ENCODE measurements at places on chromosomes 6 and 20. TPM values are rescaled to one million over a fixed set of nuclear protein-coding genes. Genes with fewer than 3 reads are reported as not detected.

Gene TPD52L1
- polyA plus RNA-seq = 21.8 TPM

Gene LAMA2
- polyA plus RNA-seq = 9.6 TPM

- no peaks in the 10 kb centered on the region for H3K27me3 ChIP-seq
- H3K4me3 ChIP-seq = no peak overlapping the region
- no peaks in the 10 kb centered on the region for H3K36me3 ChIP-seq
- H3K4me1 ChIP-seq = peaks cover 4% of the 10 kb centered on the region
Measured at GRCh38 chr6:169269180-169270076, 15.8 kb upstream of the THBS2 start.

Gene TRIM31
- polyA plus RNA-seq = 118 TPM

- peak; percentile 91 for DNase-seq
- peaks cover 12% of the 10 kb centered on the region for H3K4me1 ChIP-seq
- peak overlapping the region; percentile 43 for H3K27ac ChIP-seq
- H3K4me3 ChIP-seq = peak overlapping the region; percentile 56
- peaks cover 9% of the 10 kb centered on the region for H3K27me3 ChIP-seq
Measured at GRCh38 chr6:42104095-42104803, 38.2 kb downstream of the C6orf132 start.

- H3K4me1 ChIP-seq = peaks cover 8% of the 10 kb centered on the region
- no peak overlapping the region for H3K4me3 ChIP-seq
- H3K27ac ChIP-seq = no peak overlapping the region
- H3K36me3 ChIP-seq = no peaks in the 10 kb centered on the region
Measured at GRCh38 chr6:5942591-5942990, 64.1 kb downstream of the NRN1 start.

GRCh38 chr20:25051386-25052155 is 6.4 kb downstream of the ACSS1 start:
- H3K27ac ChIP-seq = peak overlapping the region; percentile 95
- H3K36me3 ChIP-seq = peaks cover 1% of the 10 kb centered on the region
- H3K4me1 ChIP-seq = peaks cover 92% of the 10 kb centered on the region
- H3K27me3 ChIP-seq = no peaks in the 10 kb centered on the region
- no peak overlapping the region for H3K4me3 ChIP-seq

DNA sequence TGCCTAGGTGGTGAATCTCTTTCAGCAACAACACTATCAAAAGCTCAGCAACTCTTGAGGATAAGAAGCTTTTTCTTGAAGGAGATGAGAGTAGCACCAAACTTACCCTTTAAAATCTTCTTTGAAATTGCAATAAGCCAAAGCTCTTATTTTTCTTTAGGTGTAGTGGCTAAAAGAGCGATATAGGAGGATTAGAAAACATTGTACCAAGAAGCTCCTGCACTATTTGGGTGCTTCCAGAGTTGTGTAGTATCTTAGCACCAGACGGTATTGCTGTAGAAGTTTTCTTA is 1.2 kb downstream of the FUT9 start:
- no peak for DNase-seq
- H3K36me3 ChIP-seq = no peaks in the 10 kb centered on the region
- no peak overlapping the region for H3K27ac ChIP-seq

DNA sequence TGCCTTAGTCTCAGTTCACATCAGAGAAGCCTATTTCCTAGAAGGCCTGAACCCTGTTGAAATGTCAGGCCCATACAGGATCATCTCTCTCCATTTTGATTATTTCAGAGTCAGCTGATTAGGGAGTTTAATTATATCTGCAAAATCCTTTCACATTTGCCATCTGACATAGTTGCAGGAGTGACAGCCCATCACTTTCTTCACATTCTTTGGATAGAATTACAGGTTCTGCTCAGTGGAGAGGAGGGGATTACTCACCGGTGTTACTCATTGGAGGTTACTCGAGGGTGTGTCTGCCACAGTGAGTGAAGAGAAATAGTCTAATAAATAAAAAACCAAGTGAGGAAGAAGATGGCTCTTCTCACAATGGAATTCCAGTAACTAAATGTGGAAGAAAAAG is 216.8 kb downstream of the TMEM242 start:
- H3K4me3 ChIP-seq = no peak overlapping the region
- H3K27me3 ChIP-seq = no peaks in the 10 kb centered on the region
- peaks cover 18% of the 10 kb centered on the region for H3K4me1 ChIP-seq
- H3K27ac ChIP-seq = no peak overlapping the region
- no peak for DNase-seq
- no peaks in the 10 kb centered on the region for H3K36me3 ChIP-seq

DNA sequence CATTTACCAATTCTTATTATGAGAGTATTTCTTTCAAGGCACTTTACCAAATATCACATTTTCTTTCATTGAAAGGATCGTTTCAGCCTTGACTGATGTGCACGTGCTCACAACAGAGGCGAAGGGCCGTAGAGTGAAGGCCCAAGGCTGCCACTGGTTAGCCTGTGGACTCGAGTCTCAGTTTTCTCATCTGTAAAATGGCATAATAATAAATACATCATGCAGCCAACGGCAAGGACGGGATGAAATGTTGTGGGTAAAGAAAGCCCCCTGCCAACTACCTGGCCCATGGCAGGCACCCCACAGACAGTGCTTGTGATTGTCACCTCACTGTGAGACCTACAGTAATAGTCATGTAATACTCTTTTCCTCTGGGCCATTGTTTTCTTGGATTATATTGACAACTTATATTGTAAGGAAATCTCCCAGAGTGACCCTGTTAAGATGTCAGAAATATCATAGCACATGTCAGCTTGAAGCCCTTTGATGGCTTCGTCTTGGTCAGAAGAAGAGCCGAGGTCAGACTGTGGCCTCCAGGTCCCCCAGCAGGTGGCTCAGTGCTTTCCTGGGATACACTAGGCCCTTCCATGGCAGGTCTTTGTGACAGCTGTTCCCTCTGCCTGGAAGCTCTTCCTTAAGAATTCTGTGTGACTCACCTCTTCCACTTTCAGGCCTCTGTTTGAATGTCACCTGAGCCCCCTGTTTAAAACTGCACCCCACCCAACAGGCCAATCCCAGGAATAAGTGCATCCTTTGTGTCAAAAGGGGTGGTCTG is 36.3 kb downstream of the FAM50B start:
- H3K4me3 ChIP-seq = no peak overlapping the region
- DNase-seq = no peak
- H3K27ac ChIP-seq = no peak overlapping the region
- H3K36me3 ChIP-seq = no peaks in the 10 kb centered on the region
- H3K27me3 ChIP-seq = no peaks in the 10 kb centered on the region

DNA sequence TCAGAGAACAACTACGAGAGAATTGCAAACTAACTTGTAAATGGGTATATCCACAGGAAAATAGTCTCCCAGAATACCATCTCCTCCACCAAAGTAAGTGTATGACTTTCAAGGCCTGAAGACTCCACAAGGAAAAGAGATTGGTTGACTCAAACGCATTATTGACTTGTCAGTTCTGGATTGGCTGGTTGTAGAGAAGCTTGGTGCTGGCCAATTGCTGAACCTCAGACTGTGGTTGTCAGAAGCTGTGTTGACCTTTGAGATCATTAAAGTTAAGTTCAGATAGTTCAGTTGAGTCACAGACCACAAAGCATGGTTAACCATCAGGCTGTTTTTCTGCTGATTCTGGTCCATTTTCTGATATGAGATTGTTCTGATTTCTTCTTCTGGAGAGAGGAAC is 388.3 kb downstream of the BMP2 start:
- H3K27ac ChIP-seq = no peak overlapping the region
- H3K4me3 ChIP-seq = no peak overlapping the region
- no peaks in the 10 kb centered on the region for H3K36me3 ChIP-seq
- DNase-seq = no peak
- H3K27me3 ChIP-seq = no peaks in the 10 kb centered on the region

GRCh38 chr6:30787954-30788353 is 43.6 kb upstream of the IER3 start:
- H3K4me3 ChIP-seq = no peak overlapping the region
- no peaks in the 10 kb centered on the region for H3K36me3 ChIP-seq
- peak; percentile 64 for DNase-seq
- peak overlapping the region; percentile 79 for H3K27ac ChIP-seq

Gene CSNK2B
- polyA plus RNA-seq = 232 TPM

- no peaks in the 10 kb centered on the region for H3K27me3 ChIP-seq
- no peaks in the 10 kb centered on the region for H3K36me3 ChIP-seq
- H3K4me1 ChIP-seq = no peaks in the 10 kb centered on the region
- no peak overlapping the region for H3K27ac ChIP-seq
Measured at GRCh38 chr20:62043131-62043914, 22.4 kb downstream of the TAF4 start.

DNA sequence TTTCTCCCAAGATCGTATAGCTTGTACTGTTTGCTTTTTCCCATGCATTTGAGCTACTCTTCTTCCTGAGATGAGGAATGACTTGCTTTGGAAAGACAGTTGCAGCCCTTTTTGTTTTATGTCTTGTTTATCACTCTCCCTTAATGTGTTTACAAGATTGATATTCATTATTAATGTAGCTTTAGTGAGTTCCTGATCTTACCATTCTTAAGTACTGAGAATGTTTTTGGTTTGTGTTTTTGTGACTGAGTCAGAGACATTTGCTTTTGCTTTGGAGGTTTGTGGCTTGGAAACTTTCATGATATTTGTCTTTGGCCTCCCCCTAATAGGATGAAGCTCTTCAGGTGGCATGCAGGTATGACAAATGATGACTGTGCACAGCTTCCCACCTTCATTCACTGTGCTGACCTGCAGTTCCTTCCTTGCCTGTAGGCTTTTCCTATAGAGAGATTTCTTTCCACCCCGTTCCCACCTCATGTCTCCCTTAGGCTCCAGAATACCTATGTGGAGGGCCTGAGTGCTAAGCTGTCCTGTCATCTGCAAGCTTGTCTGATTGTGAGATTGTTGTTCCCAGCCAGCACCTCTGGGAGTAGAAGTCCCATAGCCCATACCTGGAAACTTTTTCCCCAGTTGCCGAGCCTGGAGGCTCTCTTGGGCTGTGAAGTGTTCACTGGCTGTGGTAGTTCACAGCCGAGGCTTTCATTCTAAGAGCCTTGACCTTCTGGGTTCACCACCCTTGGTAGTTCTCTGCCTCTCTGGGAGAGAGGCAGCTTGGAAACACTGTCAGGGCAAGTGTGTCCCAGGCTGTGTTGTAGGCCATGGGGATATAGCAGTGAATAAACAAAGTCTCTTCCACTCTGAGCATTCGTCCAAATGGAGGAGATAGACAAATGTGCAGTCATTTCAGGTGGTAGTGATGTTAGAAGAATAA is 27.1 kb downstream of the CDS2 start:
- DNase-seq = no peak
- peaks cover 25% of the 10 kb centered on the region for H3K4me1 ChIP-seq
- no peak overlapping the region for H3K4me3 ChIP-seq
- H3K36me3 ChIP-seq = no peaks in the 10 kb centered on the region
- H3K27me3 ChIP-seq = no peaks in the 10 kb centered on the region

GRCh38 chr6:14472986-14473337 is 355.4 kb downstream of the CD83 start:
- H3K4me1 ChIP-seq = peaks cover 24% of the 10 kb centered on the region
- H3K27me3 ChIP-seq = no peaks in the 10 kb centered on the region
- no peak overlapping the region for H3K27ac ChIP-seq
- no peak overlapping the region for H3K4me3 ChIP-seq

Gene OOEP
- 0.60 TPM for polyA plus RNA-seq

GRCh38 chr20:39885975-39886649 is 802.9 kb downstream of the MAFB start:
- H3K4me1 ChIP-seq = no peaks in the 10 kb centered on the region
- no peaks in the 10 kb centered on the region for H3K36me3 ChIP-seq
- DNase-seq = peak; percentile 82
- H3K4me3 ChIP-seq = no peak overlapping the region
- H3K27ac ChIP-seq = no peak overlapping the region

- no peak overlapping the region for H3K27ac ChIP-seq
- H3K36me3 ChIP-seq = no peaks in the 10 kb centered on the region
- no peaks in the 10 kb centered on the region for H3K4me1 ChIP-seq
- H3K4me3 ChIP-seq = no peak overlapping the region
- no peaks in the 10 kb centered on the region for H3K27me3 ChIP-seq
Measured at GRCh38 chr6:108355120-108355519, 60.3 kb downstream of the AFG1L start.

GRCh38 chr6:106773996-106774629 is 144.7 kb downstream of the QRSL1 start:
- H3K27ac ChIP-seq = no peak overlapping the region
- no peaks in the 10 kb centered on the region for H3K4me1 ChIP-seq
- no peaks in the 10 kb centered on the region for H3K27me3 ChIP-seq
- no peak for DNase-seq
- no peak overlapping the region for H3K4me3 ChIP-seq

DNA sequence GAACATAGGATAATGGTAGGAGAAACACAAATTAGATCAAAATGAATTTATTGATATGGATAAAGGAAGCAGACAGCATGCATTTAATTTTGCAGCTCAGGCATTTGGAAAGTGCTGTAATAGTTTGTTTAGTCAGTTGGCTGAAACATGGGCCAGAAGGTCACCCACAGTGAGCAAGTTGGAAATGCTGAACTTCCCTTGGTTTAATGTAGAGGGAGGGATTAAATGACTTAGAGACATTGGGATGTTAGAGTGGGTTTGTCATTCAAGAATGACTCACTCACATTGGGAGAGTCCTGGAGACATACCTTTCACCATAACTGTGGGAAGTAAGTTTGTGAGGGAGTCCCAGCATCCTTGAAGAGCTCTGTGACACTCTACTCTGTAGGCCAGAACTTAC is 231.5 kb upstream of the PLCB4 start:
- no peaks in the 10 kb centered on the region for H3K36me3 ChIP-seq
- no peaks in the 10 kb centered on the region for H3K27me3 ChIP-seq
- no peak for DNase-seq
- no peaks in the 10 kb centered on the region for H3K4me1 ChIP-seq
- H3K27ac ChIP-seq = no peak overlapping the region
- no peak overlapping the region for H3K4me3 ChIP-seq

DNA sequence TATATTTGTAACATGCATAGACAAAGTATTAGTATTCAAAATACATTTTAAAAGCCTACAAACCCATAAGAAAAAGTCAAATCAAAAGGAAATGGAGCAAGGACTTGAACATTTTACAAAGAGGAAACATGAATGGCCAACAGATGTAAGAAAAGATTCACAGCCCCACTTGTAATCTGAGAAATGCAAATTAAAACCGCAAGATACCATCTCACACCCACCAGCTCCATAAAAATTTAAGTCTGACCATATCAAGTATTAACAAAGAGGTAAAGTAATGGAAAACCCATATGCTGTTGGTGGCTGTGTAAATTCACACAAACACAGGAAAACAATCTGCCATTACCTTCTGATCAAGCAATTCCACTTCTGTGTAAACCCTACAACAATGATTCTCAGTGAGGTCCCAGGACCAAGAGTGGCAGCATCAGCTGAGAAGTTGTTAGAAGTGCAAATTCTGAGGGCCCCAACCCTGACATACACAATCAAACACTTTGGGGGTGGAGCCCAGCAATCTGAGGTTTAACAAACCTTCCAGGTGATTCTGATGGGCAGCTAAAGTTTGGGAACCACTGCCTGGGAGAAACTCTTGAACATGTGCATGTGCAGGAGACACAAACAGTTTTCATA is 30.9 kb downstream of the BCL2L1 start:
- H3K27me3 ChIP-seq = no peaks in the 10 kb centered on the region
- H3K36me3 ChIP-seq = no peaks in the 10 kb centered on the region
- H3K4me1 ChIP-seq = peaks cover 8% of the 10 kb centered on the region
- DNase-seq = no peak
